ENCODE measurements at places on chromosomes 12 and 14. TPM values are rescaled to one million over a fixed set of nuclear protein-coding genes. Genes with fewer than 3 reads are reported as not detected.

DNA sequence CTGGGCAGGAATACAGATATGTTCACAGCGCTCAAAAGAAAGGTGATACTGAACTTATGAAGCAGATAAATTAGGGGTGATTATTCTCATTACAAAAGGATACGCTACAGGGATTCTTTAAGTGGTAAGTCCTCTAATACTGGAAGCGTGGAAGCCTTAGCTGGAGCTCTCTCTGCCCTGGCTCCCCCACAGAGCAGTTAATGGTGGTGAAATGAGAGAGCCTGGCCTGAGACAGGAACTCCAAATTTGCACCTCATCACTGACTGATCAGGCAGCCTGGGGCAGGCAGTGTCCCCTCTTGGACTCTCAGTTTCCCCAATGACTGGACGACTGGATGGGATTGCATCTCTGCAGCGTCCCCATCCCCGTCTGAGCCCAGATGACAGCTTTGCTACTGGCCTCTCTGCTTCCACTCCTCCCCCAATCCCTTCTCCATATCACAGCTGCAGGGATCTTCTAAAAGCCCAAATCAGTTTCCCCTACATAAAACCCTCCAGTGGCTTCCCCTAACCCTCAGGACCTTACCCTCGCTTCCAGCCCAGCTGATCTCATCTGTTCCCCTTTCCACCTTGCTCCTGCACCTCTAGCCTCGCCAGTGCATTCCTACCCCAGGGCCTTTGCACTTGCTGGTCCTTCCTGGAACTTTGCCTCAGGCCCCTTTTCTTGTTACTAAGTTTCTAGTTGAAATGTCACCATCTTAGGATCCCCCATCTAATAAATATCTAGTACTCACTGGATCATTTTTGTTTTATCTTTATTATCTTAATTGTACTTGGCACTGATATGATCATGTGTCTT, 171.7 kb upstream of the LHX5 start:
- DNase-seq = no peak

DNA sequence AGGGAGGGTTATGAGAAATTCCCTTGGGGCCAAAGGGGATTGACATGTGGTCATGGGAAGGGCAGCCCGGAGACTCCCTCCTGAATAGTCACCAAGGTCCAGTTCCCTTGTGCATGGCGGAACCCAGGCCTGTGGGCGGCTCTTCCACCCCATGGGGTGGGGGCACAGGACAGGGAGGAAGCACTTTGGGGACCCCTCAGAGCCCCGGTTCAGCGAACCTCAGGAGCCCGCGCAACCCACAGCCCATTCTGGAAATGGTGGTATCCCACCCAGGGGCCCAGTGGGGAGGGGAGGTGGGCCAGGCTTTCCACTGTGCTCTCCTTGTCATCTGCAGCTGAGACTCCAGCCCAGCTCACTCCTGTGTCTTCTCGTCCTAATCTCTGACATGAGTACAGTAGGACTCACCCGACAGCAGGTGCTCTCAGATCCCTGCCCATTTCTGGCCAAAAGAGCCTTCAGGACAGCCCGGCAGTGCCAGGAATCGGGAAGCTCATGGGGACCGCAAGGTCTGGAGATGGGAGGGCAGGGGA, 255.2 kb upstream of the SFSWAP start:
- no peak for DNase-seq

DNA sequence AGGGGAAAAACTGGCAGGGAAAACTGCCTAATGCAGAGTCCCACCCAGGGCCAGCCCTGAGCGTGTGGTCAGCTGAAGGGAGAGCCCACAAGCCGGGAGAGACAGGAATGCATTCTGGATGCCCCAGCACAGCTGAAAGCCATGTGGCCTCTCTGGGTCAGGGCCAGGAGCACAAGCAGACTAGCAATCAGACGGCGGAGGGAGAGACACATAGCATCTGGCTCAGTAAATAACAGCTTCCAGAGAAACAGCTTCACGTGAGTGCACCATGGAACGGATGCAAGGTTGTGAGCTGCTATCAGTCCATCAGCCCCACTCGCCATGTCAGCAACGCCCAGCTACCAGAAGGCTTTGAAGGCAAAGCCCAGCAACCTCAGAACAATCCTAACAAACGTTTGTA, 28.2 kb upstream of the TMEM106C start:
- DNase-seq = no peak

DNA sequence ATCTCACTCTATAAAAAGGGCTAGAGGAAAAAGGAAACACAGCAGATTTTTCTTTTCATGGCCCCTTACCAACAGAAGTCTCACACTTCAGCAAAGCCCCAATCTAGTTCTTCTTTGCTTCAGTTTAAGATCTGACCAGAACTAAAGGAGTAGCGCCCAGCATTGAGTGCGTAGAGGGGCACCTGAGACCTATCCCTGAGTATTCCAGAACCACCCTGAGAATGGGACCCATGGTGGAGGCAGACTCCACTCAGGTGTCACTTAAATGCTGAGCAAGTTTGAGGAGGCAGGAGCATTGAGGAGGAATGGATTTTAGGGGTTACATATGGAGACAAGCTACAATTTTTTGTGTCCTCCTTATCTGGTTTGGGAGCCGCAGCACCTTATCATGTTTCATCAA, 1.8 kb upstream of the HOXC11 start:
- DNase-seq = no peak

DNA sequence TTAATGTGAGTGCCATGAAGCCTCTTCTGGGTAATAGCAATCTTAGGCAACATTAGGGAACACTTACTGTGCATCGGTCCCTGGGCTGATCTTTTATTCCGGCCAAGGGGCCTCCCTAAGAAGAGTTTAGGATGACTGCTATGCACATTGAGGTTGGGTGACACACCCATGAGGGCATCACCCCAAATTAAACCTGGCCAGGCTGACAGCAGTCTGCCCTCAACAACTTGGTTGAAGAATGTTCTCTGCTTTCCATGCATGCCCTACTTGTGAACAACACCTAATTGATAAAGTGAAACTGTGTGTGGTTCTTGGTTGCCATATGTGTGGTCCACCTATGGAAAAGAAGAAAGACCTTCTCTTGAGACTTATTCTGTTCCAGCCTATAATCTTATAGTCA, 1098.0 kb downstream of the BCL11B start:
- DNase-seq = no peak

GRCh38 chr12:49806321-49806813, 21.8 kb downstream of the NCKAP5L start:
- DNase-seq = no peak

- DNase-seq = no peak
Measured at GRCh38 chr14:79193689-79194477, 1017.4 kb downstream of the DIO2 start.

GRCh38 chr12:90954921-90955320, at the start of gene CCER1:
CCER1 (minus strand) TSS chr12:90955176; CDS start chr12:90954742, 434 bp downstream.
- DNase-seq = no peak

Gene MYH7
- not detected for polyA plus RNA-seq

Gene FAM186B
- polyA plus RNA-seq = 0.15 TPM

Gene LHX5
- polyA plus RNA-seq = not detected

Gene HAL
- not detected for polyA plus RNA-seq

All from CD4-positive, alpha-beta memory T cell (primary cell).